ENCODE measurements at places on chromosomes 7 and 10. TPM values are rescaled to one million over a fixed set of nuclear protein-coding genes. Genes with fewer than 3 reads are reported as not detected.

- no peaks in the 10 kb centered on the region for H3K4me1 ChIP-seq
- H3K27me3 ChIP-seq, result no peaks in the 10 kb centered on the region
- no peak for DNase-seq
- no peaks in the 10 kb centered on the region for H3K36me3 ChIP-seq
- H3K27ac ChIP-seq, result no peak overlapping the region
These were observed 7.8 kb upstream of the SLF2 start for GRCh38 chr10:100904917-100905316.

DNA sequence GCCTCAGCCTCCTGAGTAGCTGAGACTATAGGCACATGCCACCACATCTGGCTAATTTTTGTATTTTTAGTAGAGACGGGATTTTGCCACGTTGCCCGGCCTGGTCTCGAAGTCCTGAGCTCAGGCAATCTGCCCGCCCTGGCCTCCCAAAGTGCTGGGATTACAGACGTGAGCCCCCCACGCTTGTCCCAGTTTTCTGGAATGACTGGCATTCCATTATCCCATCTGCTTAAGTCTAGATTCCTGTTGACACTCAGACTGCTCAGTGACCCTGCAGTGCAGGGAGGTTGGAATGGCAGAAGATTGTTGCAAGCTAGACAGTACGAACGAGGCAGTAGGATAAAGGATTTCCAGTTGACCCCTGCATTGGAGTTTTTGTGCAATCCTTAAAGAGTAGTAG lies 135.1 kb upstream of the NPS start:
- no peaks in the 10 kb centered on the region for H3K27me3 ChIP-seq
- no peaks in the 10 kb centered on the region for H3K4me1 ChIP-seq
- H3K4me3 ChIP-seq, result no peak overlapping the region
- H3K27ac ChIP-seq, result no peak overlapping the region

- no peaks in the 10 kb centered on the region for H3K4me1 ChIP-seq
- no peaks in the 10 kb centered on the region for H3K27me3 ChIP-seq
- no peak overlapping the region for H3K27ac ChIP-seq
- no peak overlapping the region for H3K4me3 ChIP-seq
- no peaks in the 10 kb centered on the region for H3K36me3 ChIP-seq
These were observed 57.4 kb upstream of the NRP1 start for GRCh38 chr10:33391611-33392465.

- no peak overlapping the region for H3K4me3 ChIP-seq
- DNase-seq, result no peak
- H3K27ac ChIP-seq, result no peak overlapping the region
- no peaks in the 10 kb centered on the region for H3K27me3 ChIP-seq
These were observed 71.8 kb downstream of the SMURF1 start for GRCh38 chr7:99072126-99072525.

- no peaks in the 10 kb centered on the region for H3K27me3 ChIP-seq
- no peak for DNase-seq
- no peaks in the 10 kb centered on the region for H3K4me1 ChIP-seq
- H3K4me3 ChIP-seq, result no peak overlapping the region
These were observed 9.7 kb upstream of the ADCY1 start for GRCh38 chr7:45564485-45564884.

- no peak for DNase-seq
- H3K27ac ChIP-seq, result no peak overlapping the region
- H3K36me3 ChIP-seq, result no peaks in the 10 kb centered on the region
These were observed 52.1 kb upstream of the JCAD start for GRCh38 chr10:30111340-30112022.

- no peaks in the 10 kb centered on the region for H3K4me1 ChIP-seq
- H3K4me3 ChIP-seq, result no peak overlapping the region
- no peak overlapping the region for H3K27ac ChIP-seq
These were observed 354.1 kb downstream of the TNS3 start for GRCh38 chr7:47227762-47228177.

The OR2A1 gene
- 0.16 TPM for total RNA-seq

The SHH gene
- 0.10 TPM for total RNA-seq

The PGAM2 gene
- total RNA-seq, result 4.8 TPM

All from aorta (tissue), 5 donors.